H9 (cell line): ENCODE measurements at places on chromosomes 6 and 20. TPM values are rescaled to one million over a fixed set of nuclear protein-coding genes. Genes with fewer than 3 reads are reported as not detected.

CST1 gene
- 1.7 and 1.9 TPM in 2 replicates for total RNA-seq

DNA sequence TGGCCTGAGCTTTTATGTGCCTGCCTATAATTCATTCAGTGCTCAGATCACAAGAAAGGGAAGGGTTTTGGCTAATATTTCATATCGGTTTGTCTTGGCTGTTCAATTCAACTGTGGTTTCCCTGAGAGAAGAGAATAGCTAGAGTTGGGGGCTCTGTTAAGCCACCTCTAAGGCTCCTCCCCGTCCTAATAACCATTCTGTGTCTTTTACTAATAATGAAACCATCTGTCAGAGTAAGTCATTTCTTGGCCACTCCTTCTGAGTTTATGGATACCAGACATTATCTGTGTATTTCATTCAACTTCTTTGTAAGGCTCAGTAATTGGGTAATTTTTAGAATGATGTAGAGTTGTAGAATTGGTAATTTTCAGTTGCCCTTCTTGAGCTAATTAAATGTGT is 5.2 kb downstream of the STX11 start:
- no peak for DNase-seq

LAMA2 gene
- total RNA-seq = 3.7 and 4.2 TPM in 2 replicates

GRCh38 chr20:2637246-2637645 is 15.2 kb upstream of the NOP56 start:
- no peak for DNase-seq

OXT gene
- 0.64 TPM in 1 of 2 replicates, not detected in the other for total RNA-seq

DNA sequence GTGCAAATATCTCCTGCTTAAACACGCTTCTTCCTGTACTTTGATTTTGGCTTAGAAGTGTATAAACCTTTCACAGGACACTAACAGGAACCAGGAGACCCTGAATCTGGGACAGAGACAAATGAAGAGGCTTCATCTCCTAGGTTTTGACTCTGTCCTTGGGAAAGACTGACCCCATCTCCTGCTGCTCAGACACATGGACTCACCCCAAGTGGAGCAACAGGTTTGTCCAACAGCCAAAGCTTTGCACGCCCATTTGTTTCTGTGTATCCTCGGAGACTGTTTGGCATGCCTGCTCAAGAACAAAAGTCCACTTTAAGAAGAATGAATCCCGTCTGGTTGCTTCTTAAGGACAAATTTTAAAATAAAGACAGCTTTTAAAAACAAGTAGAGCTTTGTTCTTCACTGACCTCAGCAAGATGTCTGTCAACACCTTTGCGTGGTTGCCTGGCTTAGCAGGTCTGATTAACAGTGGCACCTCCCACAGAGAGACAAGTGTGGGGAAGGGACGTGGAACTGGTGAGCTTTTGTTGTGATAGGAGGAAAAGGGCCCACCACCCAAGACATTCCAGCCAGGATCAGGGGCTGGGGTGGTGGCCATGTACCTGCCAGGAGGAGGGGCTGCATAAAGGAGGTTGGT is 202.6 kb downstream of the SOD2 start:
- no peak for DNase-seq
